ENCODE measurements at places on chromosomes 4 and X.

DNA sequence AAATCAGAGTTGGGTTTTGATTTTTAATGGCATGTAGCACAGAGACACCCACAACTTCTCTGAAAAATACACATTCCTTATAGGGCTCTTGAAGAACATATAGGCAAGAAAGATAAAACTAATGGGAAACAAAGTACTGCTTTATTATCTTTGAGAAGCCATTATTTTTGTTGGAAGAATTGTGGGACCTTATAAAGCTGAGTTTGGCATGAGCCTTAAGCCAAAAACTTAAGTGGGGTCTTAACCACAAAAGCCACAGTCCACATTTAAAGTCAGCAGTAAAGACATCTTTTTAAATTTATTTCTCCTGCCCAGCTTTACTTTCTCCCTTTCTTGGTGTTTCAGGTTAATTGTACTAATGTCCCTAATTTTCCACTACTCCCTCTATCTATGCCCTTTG is 1297.3 kb downstream of the C4orf33 start:
- DNase-seq = no peak

GRCh38 chrX:27555514-27555913 is 34.6 kb upstream of the DCAF8L2 start:
- no peak for DNase-seq

GRCh38 chr4:87049508-87049907 is 114.7 kb downstream of the AFF1 start:
- DNase-seq = no peak

DNA sequence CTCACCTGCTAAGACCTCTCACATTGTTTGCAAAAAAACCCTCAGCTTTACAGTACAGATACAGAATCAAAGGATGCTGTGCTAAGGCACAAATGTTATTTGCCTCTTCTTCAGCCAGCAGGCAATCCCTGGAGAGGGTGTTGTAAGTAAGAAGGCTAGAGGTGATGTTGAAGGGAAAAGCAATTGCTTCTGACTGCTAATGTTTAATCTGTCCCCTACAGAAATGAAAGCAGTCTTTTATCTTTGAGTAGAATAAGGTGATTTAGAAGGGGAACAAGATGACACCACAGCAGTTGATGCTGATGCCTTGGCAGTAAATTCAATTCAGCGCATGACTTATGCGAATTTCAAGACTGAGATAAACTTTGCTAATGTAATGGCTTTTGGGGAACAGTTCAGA is 1064.8 kb upstream of the IGFBP7 start:
- no peak for DNase-seq

GRCh38 chr4:79980448-79980847 is 92.6 kb downstream of the ANTXR2 start:
- DNase-seq = no peak

DNA sequence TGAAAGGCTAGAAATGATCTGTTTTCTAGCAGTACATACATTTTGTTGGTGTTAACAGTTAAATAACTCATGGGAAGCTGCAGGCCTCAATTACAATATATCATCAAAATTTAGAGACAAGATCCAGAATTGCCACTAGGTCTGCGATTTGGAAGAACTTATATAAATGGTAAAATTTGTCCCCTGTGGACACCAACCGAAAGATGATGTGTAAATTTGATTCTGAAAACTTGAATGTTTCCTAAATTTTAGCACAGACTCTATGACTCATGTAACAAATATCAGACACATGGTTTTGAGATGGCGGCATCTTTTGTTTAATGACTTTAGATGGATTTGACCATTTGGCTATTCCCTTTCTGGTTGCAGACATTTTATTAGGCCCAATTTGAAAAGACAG is 6.0 kb upstream of the HPGDS start:
- DNase-seq = no peak

DNA sequence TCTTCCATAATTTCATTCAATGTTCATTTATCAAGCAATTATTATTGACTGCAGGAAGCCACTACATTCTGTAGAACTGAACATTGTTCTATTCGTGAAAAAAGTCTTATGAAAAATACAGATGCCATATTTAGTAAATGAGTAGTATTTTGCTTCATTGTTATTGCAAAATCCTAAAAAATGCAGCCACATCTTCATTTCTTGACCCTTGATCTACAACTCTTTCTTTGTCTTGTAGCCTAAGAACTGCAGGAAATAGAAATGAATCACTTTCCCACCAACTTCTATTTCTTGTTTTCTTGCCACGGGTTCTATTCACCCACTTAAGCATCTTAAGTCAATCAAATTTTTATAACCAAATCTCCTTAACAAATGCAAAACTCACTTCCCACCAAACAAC is 63.3 kb downstream of the KCNIP4 start:
- DNase-seq = no peak

GRCh38 chrX:49276671-49277534 is 7.3 kb downstream of the PPP1R3F start:
- DNase-seq = no peak

GRCh38 chr4:19888587-19888986 is 363.1 kb upstream of the SLIT2 start:
- no peak for DNase-seq

- no peak for DNase-seq
These were observed 33.9 kb upstream of the VCX2 start for GRCh38 chrX:8204943-8205342.

DNA sequence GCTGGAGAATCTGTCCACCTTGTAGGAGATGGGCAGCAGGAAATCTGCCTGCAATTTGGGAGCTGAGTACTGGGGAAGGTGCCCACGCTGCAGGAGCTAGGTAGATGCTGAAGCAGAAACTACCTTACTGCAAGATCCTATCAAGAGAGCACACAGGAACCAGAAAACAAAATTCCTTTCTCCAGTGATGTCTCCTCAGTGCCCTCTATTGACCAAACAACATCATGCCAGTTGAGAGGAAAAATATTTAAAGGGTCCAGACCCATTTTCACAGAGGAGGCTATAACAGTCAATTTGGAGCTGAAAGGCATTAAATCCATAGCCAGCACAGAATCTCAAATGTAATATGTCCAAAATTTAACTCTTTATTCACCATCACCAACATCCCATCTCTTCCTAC is 406.8 kb downstream of the SLITRK2 start:
- no peak for DNase-seq
